ENCODE measurements at places on chromosomes 5 and 9. TPM values are rescaled to one million over a fixed set of nuclear protein-coding genes. Genes with fewer than 3 reads are reported as not detected.

Gene SPAAR
- 1.0 TPM for total RNA-seq

Gene AGGF1
- 10.4 TPM for total RNA-seq

Gene HSD17B3
- total RNA-seq, result 1.0 TPM

Gene RUFY1
- total RNA-seq, result 32.9 TPM

Gene FRMD3
- 27.7 TPM for total RNA-seq

Gene CKMT2
- 92.9 TPM for total RNA-seq

Gene ACSL6
- 3.1 TPM for total RNA-seq

Gene MAML1
- total RNA-seq, result 7.8 TPM

Gene FBP2
- 72.5 TPM for total RNA-seq
